ENCODE measurements at places on chromosomes 12 and 14.

DNA sequence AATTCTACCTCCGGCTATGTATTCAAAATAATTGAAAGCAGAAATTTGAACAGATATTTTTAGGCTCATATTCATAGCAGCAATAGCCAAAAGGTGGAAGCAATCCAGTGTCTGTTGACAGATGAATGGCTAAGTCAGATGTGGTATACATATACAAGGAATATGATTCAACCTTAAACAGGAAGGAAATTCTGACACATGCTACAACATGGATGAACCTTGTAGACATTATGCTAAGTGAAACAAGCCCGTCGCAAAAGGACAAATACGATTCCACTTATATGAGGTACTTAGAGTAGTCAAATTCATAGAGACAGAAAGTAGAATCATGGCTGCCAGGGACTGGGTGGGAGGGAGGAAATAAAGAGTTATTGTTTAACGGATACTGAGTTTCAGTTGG is 331.6 kb downstream of the PCNX1 start:
- DNase-seq, result no peak

GRCh38 chr12:48972213-48972951 is 847 bp upstream of the WNT10B start:
- no peak for DNase-seq

DNA sequence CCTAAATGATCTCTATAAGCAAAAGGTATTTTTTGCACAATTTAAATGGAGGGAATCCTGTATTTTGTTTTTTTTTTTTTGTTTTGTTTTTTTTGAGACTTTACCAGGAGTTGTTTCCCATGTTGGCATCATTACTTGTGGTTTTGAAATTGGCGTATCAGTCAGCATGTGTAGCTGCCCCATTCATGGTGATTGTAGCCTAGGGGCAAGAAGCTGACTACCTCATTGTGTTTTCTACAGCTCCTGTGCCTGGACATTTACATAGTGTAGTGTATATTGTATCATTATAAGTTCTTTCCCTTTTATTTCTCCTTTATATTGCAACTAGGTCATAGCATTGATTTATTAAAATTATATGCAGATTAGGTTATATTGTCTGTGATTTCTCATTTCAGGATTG is 24.5 kb downstream of the SAMD4A start:
- no peak for DNase-seq

- DNase-seq, result no peak
Measured at GRCh38 chr14:75339059-75339458, 60.4 kb downstream of the FOS start.

- no peak for DNase-seq
Measured at GRCh38 chr12:108645686-108646599, 12.2 kb upstream of the SELPLG start.

DNA sequence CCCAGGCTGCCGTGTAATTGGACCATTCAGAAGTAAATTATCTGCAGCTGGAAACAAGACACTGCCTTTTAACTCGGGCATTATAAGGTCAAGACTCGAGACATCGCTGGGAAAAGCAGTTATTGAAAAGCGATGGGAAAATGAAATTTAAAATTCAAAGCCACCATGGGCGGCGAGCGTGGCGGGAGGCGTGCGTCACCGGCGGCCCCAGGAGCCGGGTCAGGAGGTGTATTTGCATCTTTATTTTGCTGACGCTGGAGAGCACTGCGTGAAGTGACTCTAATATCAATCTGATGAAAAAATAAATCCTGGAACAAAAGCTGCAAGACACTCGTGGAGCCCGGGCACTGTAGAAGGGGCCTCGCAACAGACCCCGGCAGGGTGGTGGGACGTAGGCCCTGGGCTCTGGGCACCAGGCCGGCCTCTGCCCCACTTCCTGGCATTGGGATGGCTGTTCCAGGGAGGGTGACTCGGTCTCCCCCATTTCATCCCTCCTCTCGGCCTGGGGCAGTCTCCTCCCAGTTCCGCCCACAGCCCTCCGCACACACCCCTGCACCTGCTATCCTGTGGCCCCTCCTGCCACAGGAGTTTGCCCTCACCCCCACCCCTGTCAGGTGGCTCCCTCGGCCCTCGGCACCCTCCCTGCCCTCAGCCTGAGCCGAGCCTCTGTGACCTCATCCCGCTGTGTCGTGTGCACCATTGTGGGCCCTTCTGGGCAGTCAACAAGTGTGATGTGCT is 196.2 kb downstream of the KIF26A start:
- no peak for DNase-seq

GRCh38 chr12:32179011-32179395 is 72.4 kb downstream of the BICD1 start:
- DNase-seq, result no peak

DNA sequence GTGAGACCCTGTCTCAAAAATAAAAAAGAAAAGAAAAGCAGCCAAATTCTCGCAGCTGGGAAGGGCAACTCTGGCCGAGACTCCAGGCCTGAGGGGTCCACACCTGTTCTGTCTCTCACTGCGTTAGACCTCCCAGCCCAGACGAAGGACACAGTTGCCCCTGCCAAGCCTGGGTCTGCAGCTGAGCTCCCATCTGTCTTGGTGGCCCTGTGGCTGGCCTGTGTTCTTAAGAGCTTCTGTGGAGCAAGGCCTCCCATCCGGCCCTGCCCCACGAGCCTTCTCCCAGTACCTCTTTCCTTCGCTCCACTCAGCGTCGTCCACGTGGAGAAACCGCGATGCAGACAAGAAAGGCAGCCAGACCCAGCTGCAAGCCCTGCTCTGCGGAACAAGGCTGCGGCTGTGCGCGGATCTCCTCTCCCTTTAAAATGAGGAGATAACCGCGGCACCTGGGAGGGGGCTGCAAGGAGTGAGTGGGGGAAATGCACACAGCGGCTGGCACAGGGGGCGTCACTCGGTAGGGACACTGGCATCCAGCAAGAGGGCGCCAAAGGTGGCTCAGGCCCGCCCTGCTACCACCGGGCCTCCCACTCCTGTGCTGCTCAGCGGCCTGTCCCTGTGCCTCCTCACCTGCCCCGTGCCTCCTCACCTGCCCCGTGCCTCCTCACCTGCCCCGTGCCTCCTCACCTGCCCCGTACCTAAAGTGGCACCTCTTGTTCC is 42.4 kb downstream of the LRRC74A start:
- DNase-seq, result no peak

GRCh38 chr14:57796556-57796955 is 69.3 kb downstream of the SLC35F4 start:
- DNase-seq, result no peak

DNA sequence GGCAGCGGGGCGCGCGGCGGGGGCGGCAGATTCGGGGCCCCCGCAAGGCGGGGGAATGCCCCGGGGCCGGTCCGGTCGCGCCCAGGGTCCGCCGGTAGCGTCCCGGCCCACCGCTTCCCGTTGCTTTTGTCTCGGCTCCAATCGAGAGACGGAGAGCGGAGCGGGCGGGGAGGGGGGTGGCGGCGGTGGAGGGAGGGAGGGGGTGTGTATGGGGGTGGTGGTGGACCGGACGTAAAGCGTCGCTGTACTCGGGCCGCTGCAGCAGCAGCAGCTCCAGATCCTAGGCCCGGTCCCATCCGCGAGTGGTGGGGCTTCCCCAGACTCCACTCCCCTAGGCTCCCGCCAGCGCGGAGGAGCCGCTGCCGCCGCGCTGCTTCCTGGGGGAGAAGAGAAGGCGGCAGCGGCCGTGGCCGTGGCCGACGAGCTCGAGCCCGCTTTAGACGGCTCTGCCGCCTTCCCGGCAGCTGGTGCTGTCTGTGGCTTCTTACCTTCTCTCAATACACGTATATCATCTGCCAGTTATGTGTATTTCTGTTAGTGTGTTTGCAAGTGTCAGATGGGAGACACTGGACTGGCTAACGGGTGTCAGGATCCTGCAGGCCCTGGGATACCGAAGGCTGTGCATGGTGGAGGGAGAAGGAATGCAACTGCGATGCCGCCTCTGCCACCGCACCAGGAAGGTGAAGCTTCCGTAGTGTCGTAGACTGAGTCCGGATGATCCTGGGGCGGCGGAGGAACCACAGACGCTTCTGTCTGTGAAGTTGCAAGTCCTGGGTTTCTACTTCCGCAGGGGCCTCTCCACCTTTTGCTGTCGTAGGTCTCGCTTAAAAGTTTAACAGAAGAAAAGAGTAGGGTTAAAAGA is 508 bp downstream of the CNOT2 start:
- peak; percentile 53 for DNase-seq

DNA sequence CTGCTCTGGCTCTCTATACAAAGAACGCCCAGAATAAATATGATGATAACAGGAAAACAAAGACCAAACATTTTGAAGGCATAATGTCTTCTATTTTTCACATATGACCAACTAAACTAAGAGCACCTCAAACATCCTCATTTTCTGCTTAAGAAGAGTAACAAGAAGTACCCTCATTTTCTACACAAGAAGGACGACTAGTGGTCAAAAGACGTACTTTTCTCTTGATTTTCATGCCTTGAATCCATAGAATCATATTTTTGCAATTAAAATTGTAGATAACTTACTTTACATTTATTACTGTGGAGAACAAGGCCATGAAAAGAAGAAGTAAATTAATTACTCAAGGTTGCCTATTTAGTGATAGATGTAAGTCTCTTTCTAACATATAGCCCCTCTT is 358.6 kb downstream of the DUSP6 start:
- DNase-seq, result peak; percentile 62

DNA sequence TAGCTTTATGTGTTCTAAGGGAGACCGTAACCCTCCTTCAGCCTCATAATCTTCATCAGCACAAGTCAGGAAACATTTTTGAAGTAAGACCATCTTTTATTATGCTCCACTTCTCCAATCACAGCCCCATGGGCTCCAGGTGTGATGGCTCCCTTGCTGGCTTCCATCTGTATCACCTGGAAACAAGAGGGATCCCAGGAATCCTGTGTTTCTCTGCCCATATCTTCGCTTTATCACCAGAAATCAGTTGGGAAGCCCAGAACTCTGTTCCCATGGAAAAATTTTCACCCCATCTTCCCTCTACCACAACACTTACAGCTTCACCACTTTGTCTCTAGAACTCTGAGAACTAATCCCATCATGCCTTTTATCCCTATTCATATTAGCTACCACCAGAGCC is 68.3 kb downstream of the METTL25 start:
- no peak for DNase-seq

GRCh38 chr14:104723651-104724406 is at the start of gene ADSS1:
TSS of gene ADSS1 (plus strand) at chr14:104724229. CDS start at chr14:104724271, 42 bp downstream.
- DNase-seq, result no peak

DNA sequence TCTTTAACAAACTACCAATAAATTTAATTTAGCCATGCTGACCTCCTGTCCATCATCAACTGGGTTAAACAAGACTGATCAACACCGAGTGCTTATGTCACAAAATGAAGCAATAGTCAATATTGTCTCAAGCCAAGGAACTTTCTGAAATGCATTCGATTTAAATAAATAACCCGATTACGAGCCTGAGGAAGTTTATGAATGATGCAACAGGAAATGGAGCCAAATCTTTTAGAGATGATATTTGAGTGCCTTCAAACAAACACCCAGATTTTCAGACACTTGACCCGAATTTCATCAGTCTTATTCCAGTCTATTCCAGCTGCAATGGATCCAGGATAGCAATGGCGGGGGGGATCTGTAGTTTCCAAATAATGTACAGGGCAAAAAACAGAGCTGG is 27.9 kb downstream of the FAR2 start:
- no peak for DNase-seq

DNA sequence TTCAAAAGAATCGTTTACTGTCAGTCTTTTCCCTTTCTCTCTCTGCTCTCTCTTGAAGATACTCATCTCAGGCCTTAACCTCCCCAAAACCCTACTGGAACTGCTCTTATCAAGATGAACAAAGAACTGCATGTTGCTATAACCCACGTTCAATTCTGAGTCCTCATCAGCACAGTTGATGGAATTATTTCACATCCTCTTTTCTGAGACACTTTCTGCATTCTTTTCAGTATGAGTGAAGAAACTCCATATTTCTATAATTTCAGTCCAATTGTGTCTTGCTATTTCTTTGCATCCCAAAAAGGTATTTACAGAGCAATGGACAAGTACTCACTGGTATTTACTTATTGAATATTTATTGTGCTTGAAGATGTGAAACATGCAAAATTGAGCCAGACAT is 160.1 kb upstream of the CPNE8 start:
- no peak for DNase-seq

GRCh38 chr14:100384277-100384676 is 61.1 kb downstream of the SLC25A47 start:
- DNase-seq, result no peak

GRCh38 chr14:22255017-22255950 is 333.7 kb downstream of the DAD1 start:
- DNase-seq, result no peak

DNA sequence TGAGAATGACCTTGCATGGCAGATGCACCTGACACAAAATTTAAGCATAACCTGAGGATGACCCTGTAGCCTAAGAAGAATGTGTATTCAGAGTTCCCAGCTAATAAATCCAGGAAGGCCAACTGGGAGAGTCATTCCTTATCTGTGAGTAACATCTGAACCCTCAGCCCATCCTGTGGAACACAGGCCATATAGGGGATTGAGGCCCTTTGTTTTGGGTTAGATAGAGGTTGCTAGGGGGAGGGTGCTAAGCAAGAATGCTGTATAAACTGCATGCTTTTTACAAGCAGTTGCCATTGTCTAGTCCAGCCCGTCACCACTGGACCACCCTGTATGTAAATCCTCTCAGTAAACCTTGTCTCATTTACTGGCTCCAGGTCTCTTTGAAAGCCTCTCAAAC is 77.0 kb downstream of the BICD1 start:
- DNase-seq, result no peak

Data from NCI-H1436 (cell line).